Endothelial cell (in vitro differentiated cells): ENCODE measurements at places on chromosomes 1 and 21.
A peak's percentile ranks its signal among the peaks of the same experiment; 100 is the strongest.

DNA sequence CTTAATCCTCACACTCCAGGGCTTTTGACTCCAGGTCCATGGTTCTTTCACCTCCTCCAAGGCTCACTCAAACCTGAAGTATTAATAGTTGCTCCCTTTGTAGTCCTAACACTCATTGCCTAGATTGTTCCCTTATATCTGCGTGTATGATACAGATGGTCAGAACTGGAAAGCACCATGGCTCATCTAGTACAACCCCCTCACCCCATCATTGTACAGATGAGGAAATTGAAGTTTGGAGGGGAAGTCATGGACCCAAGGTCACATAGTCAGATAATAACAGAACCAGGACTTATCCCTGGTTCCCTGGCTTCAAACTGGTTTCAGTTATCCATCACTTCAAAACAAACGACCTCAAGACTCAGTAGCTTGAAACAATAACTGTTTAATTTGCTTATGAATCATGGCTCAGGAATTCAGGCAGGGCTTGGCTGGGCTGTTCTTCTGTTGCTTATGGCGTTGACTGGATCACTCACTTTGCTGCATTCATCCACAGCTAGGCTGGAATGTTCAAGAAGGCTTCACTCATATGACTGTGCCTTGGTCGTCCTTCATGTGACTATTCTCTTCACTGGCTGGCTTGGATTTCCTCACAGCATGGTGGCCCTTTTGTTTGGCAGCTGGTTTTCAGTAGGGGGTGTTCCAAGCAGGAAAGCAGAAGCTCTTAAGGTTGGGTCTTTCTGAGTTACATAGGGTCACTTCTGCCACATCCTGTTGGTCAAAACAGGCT, 5.0 kb downstream of the NOS1AP start:
- no peak for DNase-seq

DNA sequence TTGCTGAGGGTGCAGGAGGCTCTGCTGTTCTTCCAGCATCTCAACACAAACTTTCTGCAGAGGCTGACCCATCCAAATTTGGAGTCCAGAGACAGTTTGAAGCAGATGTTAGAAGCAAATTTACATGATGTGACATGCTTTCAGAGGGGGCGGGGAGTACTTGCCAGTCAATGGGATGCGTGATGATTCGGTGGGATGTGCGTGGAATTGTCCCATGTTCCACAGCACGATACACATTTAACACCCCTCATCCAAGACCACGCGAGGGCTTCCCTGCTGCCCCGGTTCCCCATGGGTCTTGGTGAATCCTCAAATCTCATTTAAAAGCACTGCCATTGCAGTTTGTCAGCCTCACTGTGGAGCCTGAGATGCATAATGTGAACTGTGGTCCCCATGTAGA, 78.6 kb upstream of the TLR5 start:
- DNase-seq = no peak

- no peak for DNase-seq
These were observed 112.5 kb upstream of the NBPF11 start for GRCh38 chr1:148264374-148265276.

GRCh38 chr1:40232444-40232843, 15.3 kb upstream of the TMCO2 start:
- no peak for DNase-seq

DNA sequence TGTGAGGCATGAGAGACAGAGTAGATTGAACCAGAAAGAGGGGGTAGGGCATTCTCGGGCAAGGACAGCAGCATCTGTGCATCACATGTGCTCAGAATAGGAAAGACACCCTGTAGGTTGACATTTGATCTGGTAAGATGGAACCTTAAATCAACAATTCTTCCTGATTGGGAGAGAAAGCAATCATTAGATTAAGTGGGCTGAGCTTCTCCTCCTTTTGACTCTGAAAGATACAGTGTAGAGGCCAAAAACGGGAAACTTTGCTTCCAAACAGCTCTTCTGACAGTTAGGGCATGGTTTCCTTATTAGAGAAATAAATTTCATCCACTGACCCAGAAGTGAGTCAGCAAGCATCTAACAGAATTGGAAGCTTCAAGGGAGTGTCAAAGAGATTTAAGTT, 9.7 kb downstream of the KIF14 start:
- DNase-seq = no peak

- no peak for DNase-seq
These were observed 300.4 kb upstream of the RUNX1 start for GRCh38 chr21:35349376-35350080.

DNA sequence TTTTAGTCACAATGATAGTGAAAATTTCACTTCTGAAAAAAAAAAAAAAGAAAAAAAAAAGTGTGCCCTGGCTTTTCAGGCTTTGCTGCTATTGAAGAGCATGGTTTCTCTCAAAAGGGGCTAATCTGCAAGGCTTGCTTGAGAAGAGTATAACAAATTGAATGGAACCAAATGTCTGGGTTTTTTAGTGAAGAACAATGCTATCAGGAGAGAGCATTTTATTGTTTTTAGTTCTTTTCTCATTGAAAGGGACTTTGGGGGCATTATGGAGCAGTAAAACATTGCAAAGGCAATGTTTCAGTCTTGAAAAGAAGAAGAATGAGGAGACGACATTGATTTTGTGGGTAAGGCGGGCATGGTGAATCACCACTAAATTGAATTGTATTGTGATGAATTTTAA, 28.2 kb downstream of the VCAM1 start:
- DNase-seq = no peak

DNA sequence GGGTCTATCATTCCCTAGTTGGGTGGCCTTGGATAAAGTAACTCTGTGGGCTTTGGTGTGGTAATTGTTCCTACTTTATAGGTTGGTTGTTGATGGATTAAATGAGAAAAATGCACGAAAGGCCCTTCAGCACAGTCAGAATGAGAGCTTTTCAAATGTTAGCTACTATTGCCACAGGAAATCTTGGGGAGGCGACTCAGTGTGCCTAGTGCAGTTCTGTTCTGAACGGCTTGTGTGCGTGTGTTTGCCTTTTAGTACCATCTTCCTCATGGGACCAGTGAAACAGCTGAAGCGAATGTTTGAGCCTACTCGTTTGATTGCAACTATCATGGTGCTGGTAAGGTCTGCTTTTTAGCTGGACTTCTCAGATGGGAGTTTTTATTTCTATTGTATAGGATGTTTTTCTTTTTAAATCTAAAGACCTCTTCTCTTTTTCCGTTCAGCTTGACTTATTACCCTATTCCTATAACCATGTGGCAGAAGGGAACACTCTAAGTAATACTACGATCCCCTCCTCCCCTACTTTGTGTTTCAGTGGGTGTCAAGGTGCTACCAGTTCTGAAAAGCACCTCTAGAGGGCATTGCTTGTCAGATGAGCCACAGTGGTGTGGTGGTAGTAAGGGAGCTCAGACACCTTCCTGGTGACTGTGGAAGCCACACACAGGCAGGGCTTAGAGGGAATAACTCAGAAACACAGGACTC, 9.2 kb downstream of the SFT2D2 start:
- peak; percentile 43 for DNase-seq

- no peak for DNase-seq
These were observed 850.0 kb downstream of the LTN1 start for GRCh38 chr21:28142697-28143096.

- peak; percentile 35 for DNase-seq
These were observed 7.3 kb upstream of the GNL2 start for GRCh38 chr1:37602750-37603694.

- no peak for DNase-seq
These were observed 391.9 kb downstream of the SIPA1L2 start for GRCh38 chr1:232238009-232238408.

- no peak for DNase-seq
These were observed 11.5 kb downstream of the PHLDA3 start for GRCh38 chr1:201457508-201457960.

DNA sequence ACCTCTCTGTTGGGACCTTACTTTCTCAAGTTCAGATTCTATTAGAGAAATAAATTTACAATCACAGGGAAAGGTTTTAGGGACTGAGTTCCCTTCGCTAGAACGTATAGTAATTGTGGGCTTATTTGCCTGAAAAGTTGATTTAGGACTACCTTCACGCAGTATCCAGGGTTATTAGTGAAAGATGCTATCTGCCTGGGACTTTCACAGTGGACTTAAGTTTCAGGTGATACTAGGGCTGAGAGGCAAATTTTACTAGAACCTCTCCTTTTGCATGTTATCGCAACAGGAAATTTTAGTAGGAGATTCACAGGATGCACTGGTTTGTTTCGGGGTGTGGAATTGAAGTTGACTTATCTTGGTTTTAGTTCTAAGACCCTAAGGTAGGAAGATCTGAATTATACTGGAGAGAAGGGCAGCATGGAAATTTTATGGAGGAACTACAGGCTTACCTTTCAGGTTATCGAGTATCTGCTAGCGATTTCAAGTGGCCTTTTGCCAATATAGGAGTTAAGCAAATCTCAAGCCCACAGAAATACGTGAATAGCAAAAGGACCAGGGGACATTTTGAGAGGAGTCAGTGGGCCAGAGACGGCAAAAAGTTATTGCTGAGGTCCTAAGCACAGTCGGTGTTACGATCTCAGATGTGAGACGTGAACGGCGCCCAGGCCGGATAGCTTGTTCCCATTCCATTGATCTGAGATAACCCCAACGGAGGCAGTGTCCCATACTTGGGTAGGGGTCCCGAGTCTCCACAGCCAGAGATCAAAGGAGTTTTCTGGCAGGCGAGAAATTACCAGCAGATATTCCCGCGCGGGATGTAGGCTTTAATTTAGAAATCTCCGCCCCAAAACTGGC, 723 bp upstream of the GNAI3 start:
- DNase-seq = no peak

DNA sequence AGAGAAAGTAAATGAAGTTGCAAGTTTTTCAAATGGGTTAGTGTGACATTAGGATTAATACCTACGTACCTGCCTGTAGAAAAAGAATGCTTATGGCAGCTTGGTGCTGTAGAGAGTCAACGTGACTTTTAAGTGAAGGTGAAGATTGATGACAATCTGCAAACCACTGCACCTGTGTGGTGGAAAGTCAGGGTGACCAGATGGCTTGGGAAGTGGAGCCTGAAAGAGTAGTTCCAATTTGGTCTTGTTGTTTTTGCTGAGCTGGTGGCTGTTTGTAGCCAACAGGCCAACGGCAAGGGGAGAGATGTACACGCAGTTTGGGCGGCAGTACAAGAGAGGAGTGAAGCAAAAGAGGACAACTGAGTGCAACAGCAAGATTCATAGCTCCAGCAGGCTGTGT, 78.1 kb upstream of the JAK1 start:
- DNase-seq = no peak

GRCh38 chr1:234963904-234964702, 164.5 kb downstream of the TOMM20 start:
- no peak for DNase-seq

DNA sequence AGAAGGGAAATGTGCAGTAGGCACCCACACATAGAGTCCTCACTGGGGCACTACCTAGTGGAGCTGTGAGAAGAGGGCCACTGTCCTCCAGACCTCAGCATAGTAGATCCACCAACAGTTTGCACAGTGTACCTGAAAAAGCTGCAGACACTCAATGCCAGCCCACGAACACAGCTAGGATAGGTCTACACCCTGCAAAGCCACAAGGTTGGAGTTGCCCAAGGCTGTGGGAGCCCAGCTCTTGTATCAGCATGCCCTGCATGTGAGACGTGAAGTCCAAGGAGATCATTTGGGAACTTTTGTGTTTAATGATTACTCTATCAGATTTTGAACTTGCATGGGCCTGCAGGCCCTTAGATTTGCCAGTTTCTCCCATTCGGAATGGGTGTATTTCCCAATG, 299.4 kb upstream of the OLFM3 start:
- DNase-seq = no peak

- DNase-seq = no peak
These were observed 3.6 kb downstream of the CACNA1S start for GRCh38 chr1:201108614-201109013.

GRCh38 chr1:39214998-39215873, 10.7 kb downstream of the MACF1 start:
- no peak for DNase-seq

GRCh38 chr1:236350308-236350707, 43.8 kb upstream of the EDARADD start:
- DNase-seq = no peak
